ENCODE measurements at places on chromosomes 13 and 19.

DNA sequence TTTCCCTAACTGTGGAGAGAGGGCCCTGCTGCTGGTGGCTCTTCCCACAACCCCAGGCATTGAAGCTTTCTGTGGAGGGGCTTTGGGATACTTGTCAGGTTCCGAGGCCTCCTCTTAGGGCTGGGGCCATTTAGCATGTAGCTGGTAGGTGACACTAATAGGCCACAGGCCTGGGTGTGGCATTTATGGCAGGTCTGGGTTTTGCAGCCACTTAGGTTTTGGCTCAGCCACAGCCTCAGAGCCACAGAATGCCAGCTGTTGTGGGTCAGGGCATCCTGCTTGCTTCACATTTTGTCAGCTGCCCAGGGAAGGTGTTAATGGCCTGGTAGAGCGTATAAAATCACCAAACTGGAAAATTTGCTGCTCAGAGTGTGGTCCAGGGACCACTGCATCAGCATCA lies 15.7 kb downstream of the FAM124A start:
- DNase-seq: no peak

DNA sequence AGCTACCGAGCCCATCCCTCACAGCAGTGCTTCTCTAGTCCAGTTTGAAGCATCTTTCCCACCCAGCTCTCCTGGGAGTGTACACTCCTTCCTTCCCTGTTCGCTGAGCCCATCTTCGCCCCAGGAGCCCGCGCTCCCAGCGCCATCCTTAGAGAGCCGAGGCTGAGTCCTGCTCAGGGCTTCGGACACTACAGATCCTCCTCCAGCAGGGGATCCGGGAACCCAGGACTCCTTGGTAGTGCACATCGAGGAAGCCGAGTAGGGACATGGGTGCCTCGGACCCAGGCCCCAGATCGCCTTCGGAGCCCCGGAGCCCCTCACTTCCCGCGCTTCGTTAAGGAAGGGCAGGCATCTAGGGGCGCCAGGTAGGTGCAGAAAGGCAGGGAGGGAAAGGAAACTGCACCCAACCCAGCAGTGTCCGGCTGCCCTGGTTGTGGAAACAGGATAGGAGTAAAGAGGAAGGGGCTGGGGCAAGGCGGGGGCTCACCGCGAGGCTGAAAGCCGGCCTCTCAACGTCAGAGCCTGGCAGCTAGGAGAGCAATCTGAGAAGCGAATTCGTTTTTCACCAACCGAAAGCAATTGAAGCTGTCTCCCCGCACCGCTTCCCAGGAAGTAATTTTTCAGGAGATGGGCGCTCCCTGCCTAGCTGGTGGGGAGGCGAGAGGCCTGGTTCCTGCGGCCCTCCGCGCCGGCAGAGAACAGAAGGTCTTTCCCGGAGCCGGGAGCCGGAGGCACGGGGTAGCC lies 1.0 kb downstream of the PDX1 start:
- DNase-seq: no peak

DNA sequence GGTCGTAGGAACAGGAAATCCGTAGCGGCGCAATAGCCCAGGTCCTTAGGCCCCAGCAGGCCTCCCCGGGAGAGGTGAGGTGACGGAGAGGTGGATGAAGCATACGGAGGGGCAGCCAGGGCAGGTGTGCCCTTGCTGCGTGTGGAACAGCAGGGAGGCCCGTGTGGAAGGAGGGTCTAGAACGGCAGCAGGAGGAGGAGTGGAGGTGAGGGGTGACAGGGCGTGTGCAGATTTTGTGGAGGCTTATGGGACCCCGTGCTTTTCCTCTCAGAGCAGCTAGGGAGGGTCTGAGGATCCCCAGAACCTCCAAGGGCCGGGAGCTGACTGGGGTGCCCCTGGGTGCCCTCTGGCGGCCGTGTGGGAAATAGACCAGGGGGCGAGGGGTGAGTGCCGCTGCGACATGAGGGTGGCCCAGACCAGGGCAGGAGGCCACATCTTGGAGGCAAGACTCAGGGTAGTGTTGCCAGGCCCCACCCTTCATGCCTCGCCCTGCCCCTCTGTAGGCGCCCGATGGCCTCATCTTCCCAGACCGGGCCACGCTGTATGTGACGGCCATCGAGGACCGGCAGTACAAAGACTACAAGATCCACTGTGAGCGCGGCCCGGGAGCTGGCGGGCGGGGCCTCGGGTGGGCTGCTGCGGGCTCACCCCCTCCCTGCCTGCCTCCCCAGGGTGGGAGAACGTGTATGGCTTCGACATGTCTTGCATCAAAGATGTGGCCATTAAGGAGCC lies 5.0 kb upstream of the ADM5 start:
- no peak for DNase-seq

GRCh38 chr13:112792511-112792910 lies 102.7 kb downstream of the ATP11A start:
- DNase-seq: no peak

DNA sequence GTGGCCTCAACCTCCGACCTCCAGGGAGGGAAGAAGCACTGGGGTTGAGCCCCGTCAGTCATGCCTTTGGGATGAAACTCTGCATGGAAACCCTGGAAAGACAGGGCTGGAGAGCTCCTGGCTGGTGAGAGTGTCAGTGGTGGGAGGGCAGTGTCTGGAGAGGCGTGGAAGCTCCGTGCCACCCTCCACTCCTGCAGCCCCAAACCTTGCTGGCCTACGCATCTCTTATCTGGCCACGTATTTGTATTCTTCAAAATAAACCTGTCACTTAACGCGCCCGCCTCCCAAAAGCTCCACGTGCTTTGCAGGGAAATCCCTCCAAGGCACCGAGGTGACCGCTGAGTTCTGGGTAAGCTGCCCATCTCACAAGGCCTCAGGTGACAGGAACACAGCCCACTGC lies 84.3 kb downstream of the TEX29 start:
- no peak for DNase-seq

GRCh38 chr19:38953677-38954076 lies 21.9 kb downstream of the FBXO17 start:
- DNase-seq: no peak

GRCh38 chr13:45332036-45332830 lies 8.8 kb downstream of the TPT1 start:
- peak; percentile 65 for DNase-seq

GRCh38 chr19:8028951-8029491 lies 23.5 kb upstream of the CCL25 start:
- DNase-seq: no peak

DNA sequence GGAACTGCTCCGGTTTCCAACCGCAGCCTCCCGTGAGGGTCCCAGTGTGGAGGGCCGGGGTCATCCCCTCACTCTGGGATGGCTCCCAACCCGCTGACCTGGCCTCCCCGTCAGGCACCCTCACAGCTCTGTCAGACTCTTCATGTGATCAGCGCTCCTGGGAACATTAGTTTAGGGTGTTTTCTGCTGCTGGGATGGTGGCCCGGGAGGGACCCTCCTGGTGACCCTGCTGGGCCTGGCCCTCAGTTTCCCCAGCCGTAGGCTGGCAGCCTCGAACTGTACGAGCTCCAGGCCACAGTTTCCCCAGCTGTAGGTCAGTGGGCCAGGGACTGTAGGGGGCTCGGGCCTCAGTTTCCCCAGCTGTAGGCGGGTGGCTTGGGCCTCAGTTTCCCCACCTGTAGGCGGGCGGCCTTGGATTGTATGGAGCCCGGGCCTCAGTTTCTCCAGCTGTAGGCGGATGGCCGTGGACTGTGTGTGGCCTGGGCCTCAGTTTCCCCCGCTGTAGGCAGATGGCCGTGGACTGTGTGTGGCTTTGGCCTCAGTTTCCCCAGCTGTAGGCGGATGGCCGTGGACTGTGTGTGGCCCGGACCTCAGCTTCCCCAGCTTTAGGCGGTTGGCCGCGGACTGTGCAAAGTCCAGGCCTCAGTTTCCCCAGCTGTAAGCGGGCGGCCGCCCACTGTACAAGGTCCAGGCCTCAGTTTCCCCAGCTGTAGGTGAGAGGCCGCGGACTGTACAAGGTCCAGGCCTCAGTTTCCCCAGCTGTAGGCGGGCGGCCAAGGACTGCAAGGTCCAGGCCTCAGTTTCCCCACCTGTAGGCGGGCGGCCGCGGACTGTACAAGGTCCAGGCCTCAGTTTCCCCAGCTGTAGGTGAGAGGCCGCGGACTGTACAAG lies 1.3 kb upstream of the PTBP1 start:
- no peak for DNase-seq
